Activated CD8-positive, alpha-beta T cell treated with anti-CD3 and anti-CD28 coated beads, Interleukin-2, amount 10 ng/mL, durations not matched to agents 7 days and 5 days (primary cell): ENCODE measurements at places on chromosomes 1 and 21. TPM values are rescaled to one million over a fixed set of nuclear protein-coding genes. Genes with fewer than 3 reads are reported as not detected.

ACAP3 gene
- 65.2 TPM for total RNA-seq

GJA9 gene
- not detected for total RNA-seq

LIN28A gene
- not detected for total RNA-seq

FAM20B gene
- total RNA-seq, result 29.4 TPM

TNNI3K gene
- not detected for total RNA-seq

DNA sequence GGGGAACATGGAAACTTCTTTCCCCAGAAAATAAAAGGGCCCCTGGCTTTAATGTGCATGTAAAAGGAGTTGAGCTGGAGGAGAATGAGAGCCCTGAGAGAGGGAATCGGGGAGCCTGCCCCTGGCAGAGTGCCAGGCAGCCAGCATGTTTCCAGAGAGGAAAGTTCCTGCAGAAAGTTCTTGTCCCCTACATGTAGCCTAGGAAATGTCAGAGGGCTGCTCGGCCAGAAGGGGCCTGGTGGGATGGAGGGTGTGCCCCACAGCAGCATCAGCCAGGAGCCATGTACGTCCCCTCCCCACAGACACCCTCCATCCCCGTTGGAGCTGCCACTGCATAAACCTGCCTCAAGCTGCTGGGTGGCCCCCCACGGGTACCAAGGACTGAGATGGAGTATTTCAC lies 5.4 kb upstream of the PRELP start:
- no peak overlapping the region for H3K4me3 ChIP-seq
- no peaks in the 10 kb centered on the region for H3K36me3 ChIP-seq
- H3K27ac ChIP-seq, result no peak overlapping the region
- H3K4me1 ChIP-seq, result no peaks in the 10 kb centered on the region

- no peak overlapping the region for H3K4me3 ChIP-seq
- H3K4me1 ChIP-seq, result peaks cover 10% of the 10 kb centered on the region
- H3K36me3 ChIP-seq, result no peaks in the 10 kb centered on the region
- no peak for DNase-seq
Measured at GRCh38 chr1:117566556-117566955, 39.3 kb upstream of the TENT5C start.

GRCh38 chr1:205271277-205271676 lies 43.5 kb downstream of the TMCC2 start:
- DNase-seq, result no peak
- no peak overlapping the region for H3K27ac ChIP-seq
- no peak overlapping the region for H3K4me3 ChIP-seq
- peaks cover 17% of the 10 kb centered on the region for H3K4me1 ChIP-seq

- DNase-seq, result no peak
- no peak overlapping the region for H3K27ac ChIP-seq
- peaks cover 7% of the 10 kb centered on the region for H3K27me3 ChIP-seq
- no peak overlapping the region for H3K4me3 ChIP-seq
- no peaks in the 10 kb centered on the region for H3K4me1 ChIP-seq
Measured at GRCh38 chr1:53614231-53615021, 124.5 kb downstream of the GLIS1 start.

- no peak overlapping the region for H3K27ac ChIP-seq
- H3K4me3 ChIP-seq, result no peak overlapping the region
- no peaks in the 10 kb centered on the region for H3K36me3 ChIP-seq
- DNase-seq, result no peak
- H3K27me3 ChIP-seq, result no peaks in the 10 kb centered on the region
- peaks cover 9% of the 10 kb centered on the region for H3K4me1 ChIP-seq
Measured at GRCh38 chr1:61213245-61214011, 131.1 kb downstream of the NFIA start.

GRCh38 chr1:78410643-78411042 lies 80.1 kb upstream of the PTGFR start:
- no peaks in the 10 kb centered on the region for H3K27me3 ChIP-seq
- H3K4me1 ChIP-seq, result no peaks in the 10 kb centered on the region
- no peak overlapping the region for H3K4me3 ChIP-seq
- no peak for DNase-seq

DNA sequence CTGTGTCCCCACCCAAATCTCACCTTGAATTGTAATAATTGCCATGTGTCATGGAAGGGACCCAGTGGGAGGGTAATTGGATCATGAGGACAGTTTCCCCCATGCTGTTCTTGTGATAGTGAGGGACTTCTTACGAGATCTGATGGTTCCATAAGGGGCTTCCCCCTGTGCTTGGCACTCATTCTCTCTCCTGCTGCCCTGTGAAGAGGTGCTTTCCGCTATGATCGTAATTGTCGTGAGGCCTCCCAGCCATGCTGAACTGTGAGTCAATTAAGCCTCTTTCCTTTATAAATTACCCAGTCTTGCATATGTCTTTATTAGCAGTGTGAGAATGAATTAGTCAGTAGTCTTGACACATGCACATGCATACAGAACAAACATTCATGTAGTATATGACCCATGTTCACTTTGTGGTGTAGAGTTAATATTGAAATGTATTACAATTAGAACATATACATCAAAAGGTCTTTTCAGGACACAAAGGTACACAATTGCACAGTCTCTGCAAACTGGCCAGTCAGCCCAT lies 16.9 kb upstream of the IFI16 start:
- H3K27me3 ChIP-seq, result no peaks in the 10 kb centered on the region
- H3K27ac ChIP-seq, result no peak overlapping the region
- H3K4me1 ChIP-seq, result peaks cover 12% of the 10 kb centered on the region
- DNase-seq, result no peak
- no peak overlapping the region for H3K4me3 ChIP-seq

DNA sequence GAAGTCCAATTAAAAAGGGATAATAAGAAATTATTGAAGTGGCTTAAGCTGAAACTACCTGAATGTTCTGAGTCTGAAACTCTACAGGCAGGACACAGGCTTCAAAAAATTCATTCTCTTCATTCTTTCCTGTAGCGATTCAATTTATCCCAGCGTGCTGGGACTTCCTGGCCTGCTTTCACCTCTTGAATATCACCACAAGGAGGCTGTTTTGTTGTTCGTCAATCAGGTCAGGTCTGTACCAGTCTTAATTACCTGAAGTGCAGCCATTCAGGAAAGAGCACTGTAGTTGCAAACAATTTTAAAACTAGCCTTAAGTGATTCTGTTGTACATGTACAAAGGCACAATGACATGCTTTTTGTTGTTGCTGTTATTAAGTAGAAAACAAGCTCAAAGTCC lies 38.4 kb downstream of the FYB2 start:
- no peak overlapping the region for H3K4me3 ChIP-seq
- H3K27me3 ChIP-seq, result peaks cover 2% of the 10 kb centered on the region
- H3K4me1 ChIP-seq, result no peaks in the 10 kb centered on the region
- no peak for DNase-seq
- H3K36me3 ChIP-seq, result no peaks in the 10 kb centered on the region
- no peak overlapping the region for H3K27ac ChIP-seq

- no peak overlapping the region for H3K4me3 ChIP-seq
- H3K27ac ChIP-seq, result no peak overlapping the region
- peaks cover 14% of the 10 kb centered on the region for H3K4me1 ChIP-seq
- DNase-seq, result no peak
Measured at GRCh38 chr1:231666220-231666936, 39.8 kb downstream of the DISC1 start.

DNA sequence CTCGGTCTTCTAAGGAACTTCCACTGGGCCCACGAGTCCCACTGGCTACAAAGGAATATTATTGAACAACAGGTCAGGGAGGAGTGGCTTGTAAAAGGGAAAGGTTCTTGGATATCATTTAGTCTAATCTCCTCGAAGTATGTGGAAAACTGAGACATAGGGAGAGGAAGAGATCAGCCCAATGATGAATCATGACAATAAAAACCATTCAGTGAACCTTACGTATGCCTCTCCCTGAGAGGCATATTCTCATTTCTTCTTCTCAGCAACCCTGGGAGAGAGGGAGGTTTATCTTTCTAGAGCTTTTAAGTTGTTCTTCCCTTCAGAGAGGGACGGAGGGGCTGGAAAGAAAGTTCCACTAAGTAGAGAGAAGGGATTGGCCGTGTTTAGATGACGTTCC lies 5.3 kb upstream of the MOB3C start:
- H3K4me3 ChIP-seq, result no peak overlapping the region
- no peak for DNase-seq
- H3K36me3 ChIP-seq, result no peaks in the 10 kb centered on the region
- no peaks in the 10 kb centered on the region for H3K27me3 ChIP-seq
- H3K27ac ChIP-seq, result no peak overlapping the region
- H3K4me1 ChIP-seq, result peaks cover 26% of the 10 kb centered on the region
